Stimulated activated CD4-positive, alpha-beta T cell treated with anti-CD3 and anti-CD28 coated beads, Interleukin-1b, Interleukin-23, amount 100 ng/mL, for 4 hours (primary cell): ENCODE measurements at places on chromosomes 6 and 20.

- DNase-seq, result no peak
Measured at GRCh38 chr6:13282393-13283069, 45.8 kb downstream of the TBC1D7 start.

DNA sequence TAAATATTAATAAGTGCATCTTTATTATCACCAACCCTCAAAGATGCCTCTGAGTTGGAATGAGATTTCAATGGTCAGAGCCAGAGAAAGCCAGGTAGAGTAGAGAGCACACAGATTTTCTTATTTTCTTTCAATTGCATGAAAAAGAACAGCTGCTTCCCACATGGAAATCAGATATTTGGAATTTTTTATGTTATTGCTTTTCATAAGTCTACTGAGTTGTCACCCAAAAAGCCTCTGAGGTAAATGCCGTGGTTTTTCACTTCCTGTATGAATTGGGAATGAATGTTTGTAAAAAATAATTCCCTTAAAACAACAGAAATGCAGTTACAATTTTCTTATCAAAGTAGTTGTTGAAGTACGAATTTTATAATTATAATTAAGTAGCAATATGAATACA lies 563.1 kb downstream of the RFPL4B start:
- DNase-seq, result no peak

- no peak for DNase-seq
Measured at GRCh38 chr6:23823421-23823820, 302.6 kb upstream of the NRSN1 start.

GRCh38 chr20:36975099-36975818 lies 23.8 kb upstream of the SAMHD1 start:
- peak; percentile 15 for DNase-seq
